Calu3 (cell line): ENCODE measurements at places on chromosomes 11 and 22. TPM values are rescaled to one million over a fixed set of nuclear protein-coding genes. Genes with fewer than 3 reads are reported as not detected.

GRCh38 chr11:91641153-91641552 is 583.5 kb upstream of the FAT3 start:
- DNase-seq: no peak

DNA sequence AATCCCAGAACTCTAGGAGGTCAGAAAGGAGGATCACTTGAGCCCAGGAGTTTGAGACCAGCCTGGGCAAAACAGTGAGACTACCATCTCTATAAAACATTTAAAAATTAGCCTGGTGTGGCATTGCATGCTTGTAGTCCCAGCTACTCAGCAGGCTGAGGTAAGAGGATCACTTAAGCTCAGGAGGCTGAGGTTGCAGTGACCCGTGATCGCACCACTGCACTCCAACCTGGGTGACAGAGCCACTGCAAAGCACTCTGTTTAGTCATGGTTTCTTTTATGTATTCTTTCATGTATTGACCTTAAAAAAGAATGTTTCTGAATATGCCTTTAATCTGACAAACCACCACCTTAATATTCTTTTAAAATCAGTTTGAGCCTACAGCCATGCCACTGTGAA is 52.2 kb downstream of the BIRC2 start:
- DNase-seq: no peak

GRCh38 chr22:23113067-23113846 is 28.5 kb downstream of the RSPH14 start:
- DNase-seq: no peak

DNA sequence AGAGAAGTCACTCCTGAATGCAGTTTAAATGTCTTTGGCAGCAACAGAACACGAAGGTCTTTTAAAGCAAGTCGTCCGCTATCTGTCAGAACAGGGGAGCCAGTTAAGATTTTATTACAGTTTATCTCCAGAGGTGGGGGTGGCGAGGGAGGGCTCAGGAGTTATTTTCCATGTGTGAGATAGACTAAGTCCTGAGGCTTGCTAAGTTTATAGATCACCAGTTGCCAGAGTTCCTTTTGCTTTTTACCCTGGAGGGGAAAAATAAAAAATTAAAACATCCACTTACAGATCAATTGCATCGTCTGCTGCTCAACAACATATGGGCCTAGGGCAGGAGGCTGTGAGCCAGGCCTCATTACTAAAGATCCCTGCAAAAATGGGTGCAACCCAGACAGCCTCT is 90.7 kb downstream of the SNX19 start:
- DNase-seq: no peak

GRCh38 chr11:73143126-73143838 is 1.2 kb upstream of the FCHSD2 start:
- no peak for DNase-seq

- no peak for DNase-seq
These were observed 22.4 kb downstream of the TANGO2 start for GRCh38 chr22:20043057-20043996.

DNA sequence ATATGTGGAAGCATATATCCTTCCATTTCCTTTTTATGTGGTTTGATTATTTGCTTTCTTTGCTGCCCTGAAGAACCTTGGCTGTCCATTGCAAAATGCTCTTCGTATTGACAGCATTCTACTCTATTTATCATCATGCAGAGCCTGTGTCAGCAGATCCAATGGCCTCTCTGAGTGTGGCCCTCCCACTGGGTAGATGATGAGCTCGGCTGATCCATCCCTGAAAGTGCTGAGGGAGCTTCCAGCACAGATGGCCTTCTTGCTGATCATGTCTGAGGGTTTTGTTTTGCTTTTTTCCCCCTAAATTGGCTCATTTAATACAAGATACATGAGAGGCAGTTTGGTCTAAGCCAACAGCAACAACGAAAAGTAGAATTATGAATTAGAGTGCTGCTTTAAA is 181.0 kb downstream of the GRIA4 start:
- no peak for DNase-seq

DNA sequence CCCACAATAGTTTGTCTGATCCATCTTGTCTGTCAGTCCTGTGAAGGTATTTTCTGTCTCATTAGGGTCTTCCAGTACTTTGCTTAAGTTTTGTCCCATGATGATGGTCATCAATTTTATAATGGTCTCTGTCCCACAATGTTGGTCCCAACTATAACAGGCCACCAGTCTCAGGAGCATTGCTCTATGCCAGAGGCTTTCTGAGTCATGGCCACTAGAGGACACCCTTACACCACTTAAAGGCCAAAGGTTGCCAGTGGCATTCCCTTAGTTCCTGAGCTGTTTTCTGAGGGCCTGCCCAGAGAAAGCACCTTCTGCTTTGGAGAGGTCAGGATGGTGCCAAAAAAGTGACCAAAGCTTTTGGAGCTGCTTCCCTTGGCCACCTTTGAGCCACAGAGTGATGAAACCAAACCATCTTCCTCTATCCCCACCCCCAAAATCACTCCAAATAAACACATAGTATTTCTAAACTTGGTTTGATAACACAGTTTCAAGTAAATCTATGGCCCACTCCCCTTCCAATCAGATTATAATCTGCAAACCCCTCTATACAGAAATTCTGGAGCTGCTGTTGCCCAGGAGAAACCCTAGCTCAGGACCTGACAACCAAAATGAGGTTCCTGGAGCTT is 19.3 kb downstream of the EIF3F start:
- DNase-seq: peak; percentile 71

DNA sequence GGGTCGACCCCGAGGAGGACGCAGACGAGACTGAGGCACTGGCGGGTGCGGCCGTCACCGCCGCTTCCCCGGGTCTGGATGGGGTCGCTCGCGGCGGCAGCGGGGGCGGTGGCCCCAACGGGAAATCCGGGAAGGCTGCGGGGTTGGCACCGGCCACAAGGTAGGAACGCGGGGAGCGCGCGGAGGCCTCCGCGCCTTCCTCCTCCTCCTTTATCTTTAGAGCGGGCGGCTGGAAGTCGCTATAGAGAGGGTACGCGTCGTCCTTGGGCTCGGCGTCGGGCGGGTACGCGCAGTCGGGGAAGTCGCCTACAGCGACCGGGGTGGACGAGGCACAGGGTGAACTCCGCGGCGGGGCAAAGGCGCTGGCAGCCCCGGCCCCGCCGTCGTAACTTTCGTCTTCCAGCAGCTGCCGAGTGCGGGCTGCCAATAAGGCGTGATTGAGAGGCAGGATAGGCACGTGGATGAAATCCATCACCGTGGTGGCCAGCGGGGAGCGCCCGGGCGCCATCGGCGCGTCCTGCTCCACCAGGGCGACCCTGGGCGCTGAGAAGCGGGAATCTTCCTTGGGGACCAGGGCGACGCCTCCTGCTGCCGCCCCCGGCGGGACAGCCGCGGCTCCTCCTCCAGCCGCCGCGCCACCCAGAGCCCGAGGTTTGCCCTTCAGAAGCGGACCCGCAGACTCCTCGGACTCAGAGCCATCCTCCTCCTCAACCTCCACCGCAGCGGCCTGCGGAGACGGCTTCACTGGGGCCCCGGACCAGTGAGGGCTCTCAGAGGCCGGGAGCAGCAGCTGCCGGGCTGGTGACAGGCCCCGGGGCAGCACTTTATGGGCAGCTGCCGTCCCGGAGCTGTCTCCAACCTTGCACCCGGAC is 1.7 kb downstream of the PGR start:
- DNase-seq: no peak

- no peak for DNase-seq
These were observed 73.0 kb downstream of the RTL6 start for GRCh38 chr22:44424867-44425693.

DNA sequence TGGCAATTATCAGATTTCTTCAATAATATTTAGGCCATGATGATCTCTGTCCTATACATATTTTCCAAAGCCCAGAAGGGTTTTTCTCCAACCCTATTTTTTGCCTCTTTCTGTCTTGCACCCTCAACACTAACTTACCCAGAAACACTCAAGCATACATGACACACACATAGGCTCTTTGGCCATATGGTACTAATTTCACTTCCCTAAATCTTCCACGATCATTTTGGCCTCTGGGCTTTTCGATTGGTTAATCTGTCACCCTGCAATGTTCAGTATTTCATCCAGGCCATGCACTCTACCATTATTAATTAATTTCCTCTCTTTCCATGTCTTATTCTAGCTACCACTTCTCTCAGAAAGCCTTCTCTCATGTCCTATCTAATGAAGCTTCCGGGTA is 59.8 kb downstream of the LUZP2 start:
- no peak for DNase-seq

GRCh38 chr22:49768077-49768910 is 59.4 kb downstream of the BRD1 start:
- no peak for DNase-seq

DNA sequence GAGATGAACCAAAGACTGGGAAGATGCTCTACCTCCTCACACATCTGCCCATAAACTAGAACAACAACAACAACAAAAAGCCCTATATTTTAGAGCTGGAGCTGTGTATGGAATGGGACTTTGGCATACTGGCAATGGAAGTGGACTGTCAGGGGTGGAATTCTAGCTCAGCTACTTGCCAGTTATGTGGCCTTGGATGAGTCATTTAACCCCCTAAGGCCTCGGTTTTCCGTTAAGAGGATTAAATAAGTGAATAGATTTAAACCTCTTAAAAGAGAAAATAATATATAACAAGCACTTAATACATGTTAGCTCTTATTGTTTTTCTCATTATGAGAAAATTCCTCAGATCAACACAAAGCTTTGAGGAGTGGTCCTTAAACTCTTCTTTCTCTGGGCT is 195.0 kb downstream of the KIF18A start:
- no peak for DNase-seq

- peak; percentile 44 for DNase-seq
These were observed 36.4 kb downstream of the PACSIN2 start for GRCh38 chr22:42978453-42979103.

GRCh38 chr11:88579466-88579865 is 241.9 kb upstream of the CTSC start:
- no peak for DNase-seq

DNA sequence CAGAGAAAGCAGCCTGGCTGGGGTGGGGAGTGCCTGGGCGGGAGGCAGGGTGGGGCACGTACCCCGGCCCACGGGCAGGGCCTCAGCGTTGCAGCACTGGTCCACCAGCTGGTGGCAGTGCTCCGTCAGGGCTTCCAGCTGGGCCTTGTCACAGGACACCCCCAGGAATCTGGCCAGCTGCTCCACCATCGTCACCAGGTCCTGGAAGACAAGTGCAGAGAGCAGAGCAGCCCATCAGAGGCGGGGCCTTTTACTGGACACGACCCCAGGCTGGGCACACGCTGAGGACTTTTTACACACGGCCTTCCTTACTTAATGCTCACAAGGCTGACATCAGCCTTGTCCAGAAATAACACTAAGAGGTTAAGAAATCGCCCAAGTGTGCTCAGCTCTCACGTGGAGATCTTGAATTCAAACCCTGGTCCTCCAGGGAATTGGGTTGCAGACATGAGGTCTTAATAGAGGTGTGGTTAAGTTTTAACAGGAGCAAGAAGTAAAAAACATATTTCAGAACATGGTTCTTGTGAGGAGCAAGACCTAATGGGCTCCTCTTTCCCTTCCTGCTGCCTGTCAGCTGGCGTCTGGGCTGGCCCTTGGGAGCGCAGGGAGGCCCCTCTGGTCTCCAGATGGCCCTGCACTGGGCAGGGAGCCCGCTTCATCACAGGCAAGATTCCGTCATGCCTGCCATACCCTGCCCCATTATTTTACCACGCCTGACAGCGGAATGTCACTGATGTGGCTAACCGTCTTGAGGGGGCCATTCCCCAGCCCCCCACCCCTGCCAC is 17.1 kb upstream of the EFCAB6 start:
- DNase-seq: no peak

GRCh38 chr22:48704335-48704734 is 1123.3 kb downstream of the BRD1 start:
- no peak for DNase-seq

DNA sequence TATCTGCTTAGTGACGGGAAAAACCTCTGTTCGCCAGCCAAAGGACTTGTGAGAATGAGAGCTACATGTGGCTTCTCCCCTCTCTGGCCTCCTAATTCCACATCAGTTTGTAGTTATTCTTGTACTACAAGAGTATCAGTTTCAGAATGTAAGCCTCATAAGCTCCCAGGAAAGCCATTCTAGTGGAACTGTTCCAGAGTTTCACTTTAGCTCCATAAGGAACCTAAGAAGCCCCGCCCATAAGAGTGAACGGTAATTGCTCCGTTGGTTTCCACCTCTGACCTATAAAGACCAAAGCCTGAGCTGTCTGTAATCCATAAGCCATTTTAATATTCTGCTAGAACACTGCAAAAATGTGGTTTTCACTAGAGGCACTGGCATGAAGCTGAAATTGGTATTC is 53.0 kb downstream of the SIK3 start:
- no peak for DNase-seq

GRCh38 chr11:26087120-26087935 is 244.6 kb upstream of the ANO3 start:
- no peak for DNase-seq

DNA sequence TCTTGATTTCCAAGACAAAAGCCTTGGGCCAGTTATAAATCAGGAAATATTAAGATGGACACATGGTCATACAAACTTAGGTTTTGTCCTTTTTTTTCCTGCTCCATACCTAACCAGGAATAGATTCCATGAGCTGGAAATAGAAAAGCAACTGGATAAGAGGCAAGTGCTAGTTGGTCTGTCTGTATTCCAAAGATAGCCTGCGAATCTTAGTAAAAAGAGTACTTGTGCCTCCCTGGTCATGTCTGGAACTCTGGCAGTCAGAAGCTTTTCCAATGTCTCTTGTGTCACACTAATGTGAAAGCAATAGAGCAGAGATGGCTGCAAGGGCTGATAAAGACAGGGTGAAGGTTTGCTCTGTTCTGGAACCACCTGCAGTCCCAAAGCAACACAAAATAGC is 590.2 kb upstream of the ANO5 start:
- DNase-seq: no peak

DNA sequence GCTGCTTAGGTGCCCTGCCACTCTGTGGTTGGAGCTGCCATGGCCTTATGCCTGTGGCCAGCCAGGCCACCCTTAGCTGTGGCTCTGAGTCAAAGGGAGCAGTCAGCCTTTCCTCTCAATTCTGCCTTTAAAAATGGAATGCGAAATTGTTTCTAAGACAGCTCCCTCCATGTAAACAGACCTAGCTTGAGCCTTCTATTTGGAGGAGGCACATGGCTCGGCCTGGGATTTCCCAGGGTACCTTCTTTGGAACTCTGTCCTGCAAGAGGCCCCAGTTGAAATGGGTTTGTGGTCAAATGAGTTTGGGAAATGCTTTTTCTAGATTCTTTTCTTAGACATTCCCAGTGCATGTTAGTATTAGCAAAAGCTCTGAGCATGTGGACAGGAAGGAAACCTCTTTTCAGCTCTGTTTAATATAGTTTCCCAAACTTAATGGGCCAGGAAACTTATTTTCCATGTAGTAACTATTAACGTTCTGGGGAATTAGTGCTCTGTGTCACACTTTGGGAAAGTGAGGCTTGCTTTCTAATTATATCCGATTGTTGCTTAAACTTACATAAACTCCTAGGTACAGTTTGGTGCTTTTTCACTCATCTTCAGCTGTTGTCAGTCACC is 7.8 kb downstream of the PHOX2A start:
- no peak for DNase-seq

Gene OR10A3
- not detected in 2 replicates for total RNA-seq

Gene HORMAD2
- not detected in 2 replicates for total RNA-seq

Gene CRYAB
- 0.66 and 1.9 TPM in 2 replicates for total RNA-seq

Gene APBB1
- 2.8 and 2.9 TPM in 2 replicates for total RNA-seq

Gene SLC7A4
- 0.14 TPM in 1 of 2 replicates, not detected in the other for total RNA-seq

Gene MFNG
- 19.0 and 22.1 TPM in 2 replicates for total RNA-seq

Gene AQP11
- total RNA-seq: 1.2 and 1.4 TPM in 2 replicates

Gene OR2AG2
- not detected in 2 replicates for total RNA-seq

Gene NLRP14
- total RNA-seq: not detected in 2 replicates

Gene NEAT1
- 605 and 821 TPM in 2 replicates for total RNA-seq

Gene MRGPRX4
- total RNA-seq: not detected in 2 replicates

Gene ACRV1
- total RNA-seq: not detected in 2 replicates

Gene MS4A7
- not detected in 2 replicates for total RNA-seq
